ENCODE measurements at places on chromosomes 3 and 15. TPM values are rescaled to one million over a fixed set of nuclear protein-coding genes. Genes with fewer than 3 reads are reported as not detected.

CLRN1 gene
- total RNA-seq, result not detected

RTP3 gene
- not detected for total RNA-seq

GABRR3 gene
- total RNA-seq, result not detected

NPAP1 gene
- total RNA-seq, result not detected

SLC22A13 gene
- 0.72 TPM for total RNA-seq

PLA1A gene
- total RNA-seq, result 0.91 TPM

MEIS2 gene
- total RNA-seq, result 30.9 TPM

TGM4 gene
- 0.18 TPM for total RNA-seq

ITGB5 gene
- total RNA-seq, result 139 TPM

SLITRK3 gene
- total RNA-seq, result not detected

SCN10A gene
- total RNA-seq, result not detected

FMN1 gene
- total RNA-seq, result 5.3 TPM

CCR8 gene
- total RNA-seq, result not detected

SNAP23 gene
- 124 TPM for total RNA-seq

LSAMP gene
- total RNA-seq, result 16.0 TPM

LRRC28 gene
- 30.7 TPM for total RNA-seq

TF gene
- total RNA-seq, result 1.3 TPM

- DNase-seq, result peak; percentile 5
Observed at GRCh38 chr15:43749690-43750345, 3.6 kb downstream of the PDIA3 start.

DNA sequence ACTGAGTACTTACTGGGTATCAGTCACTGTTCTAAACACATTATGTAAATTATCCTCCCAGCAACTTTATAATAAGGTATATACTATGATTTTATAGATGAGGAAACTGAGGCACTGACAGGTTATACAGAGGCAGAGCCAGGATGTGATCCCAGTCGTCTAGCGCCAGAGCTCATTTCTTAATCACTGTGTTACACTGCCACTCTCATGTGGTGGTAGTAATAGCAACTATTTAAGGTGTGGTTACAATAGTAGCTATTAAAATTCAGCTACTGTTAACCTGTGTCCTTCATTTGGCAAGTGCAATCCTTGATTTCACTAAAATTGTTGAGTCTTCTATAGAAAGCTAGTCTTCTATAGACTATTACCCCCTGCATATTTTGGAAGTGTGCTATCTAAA lies 43.1 kb upstream of the TRPC1 start:
- no peak for DNase-seq

GRCh38 chr3:140189976-140190375 lies 255.0 kb downstream of the CLSTN2 start:
- DNase-seq, result no peak

GRCh38 chr3:172209333-172210321 lies 170.2 kb downstream of the FNDC3B start:
- DNase-seq, result no peak

GRCh38 chr3:143352850-143353550 lies 233.4 kb downstream of the CHST2 start:
- no peak for DNase-seq

- no peak for DNase-seq
Observed at GRCh38 chr3:69290430-69290829, 95.5 kb downstream of the FRMD4B start.

GRCh38 chr3:55426486-55426885 lies 60.6 kb downstream of the WNT5A start:
- DNase-seq, result peak; percentile 49

GRCh38 chr3:44128057-44128775 lies 113.5 kb upstream of the TOPAZ1 start:
- DNase-seq, result no peak

DNA sequence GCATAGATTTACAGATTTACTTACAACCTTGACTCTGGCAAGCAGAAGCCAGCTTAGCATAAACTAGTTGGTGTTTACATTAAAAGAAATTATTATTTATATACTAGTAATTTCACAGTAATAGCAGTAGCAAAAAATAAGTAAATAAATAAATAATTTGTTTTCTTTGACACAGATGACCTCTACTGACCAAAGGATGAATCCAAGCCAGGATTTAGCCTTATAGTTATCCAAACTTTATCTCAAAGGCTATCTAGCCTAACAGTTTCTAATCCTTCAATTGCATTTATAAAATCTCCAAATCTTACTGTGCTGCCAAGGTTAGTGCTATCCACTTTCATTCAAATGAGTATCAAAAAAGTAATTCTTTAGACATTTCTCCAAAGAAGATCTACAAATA lies 64.3 kb downstream of the FRMD5 start:
- no peak for DNase-seq

- DNase-seq, result no peak
Observed at GRCh38 chr3:66326340-66326739, 105.5 kb downstream of the SLC25A26 start.

GRCh38 chr3:141619450-141619849 lies 118.6 kb upstream of the RNF7 start:
- no peak for DNase-seq

DNA sequence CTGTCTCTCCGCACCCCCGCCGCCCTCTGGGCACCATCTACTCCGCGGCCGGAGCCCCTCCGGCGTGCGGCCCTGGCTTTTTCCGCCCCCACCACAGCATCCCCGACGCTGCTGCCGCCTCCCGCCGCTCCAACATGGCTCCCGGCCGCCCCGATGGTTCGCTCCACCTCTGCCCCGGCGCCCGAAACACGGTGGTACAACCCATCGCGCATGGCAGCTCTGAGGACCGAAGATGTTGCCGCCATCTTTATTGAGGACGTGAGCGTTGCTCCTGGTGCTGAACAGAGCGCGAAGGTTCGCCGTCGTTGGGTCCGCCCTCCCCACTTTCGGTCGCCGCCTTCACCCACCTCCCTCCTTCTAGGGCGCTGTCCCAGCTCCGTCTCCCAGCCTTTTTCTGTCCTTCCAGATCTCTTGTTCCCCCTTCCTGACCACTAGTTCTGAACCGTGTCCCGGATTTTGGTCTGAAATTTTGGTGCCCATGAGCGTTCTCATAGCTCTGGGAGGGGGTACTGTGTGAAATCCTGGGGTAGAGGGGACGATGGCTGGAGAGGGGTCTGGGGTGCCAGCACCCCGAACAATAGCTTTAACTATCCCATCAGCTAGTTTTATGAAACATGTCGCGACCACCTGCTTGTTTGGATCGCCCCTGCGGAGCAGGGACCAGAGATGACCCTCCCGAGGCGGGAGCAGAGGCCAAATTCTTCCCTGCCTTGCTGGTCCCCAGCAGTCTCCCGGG lies at the start of gene CELSR3:
Gene CELSR3 (minus strand): TSS at position 134 of the 736 bp plus-strand sequence. CDS start 252 bp downstream, outside the sequence.
- peak; percentile 84 for DNase-seq

- DNase-seq, result no peak
Observed at GRCh38 chr3:188513662-188514328, 359.8 kb downstream of the LPP start.

DNA sequence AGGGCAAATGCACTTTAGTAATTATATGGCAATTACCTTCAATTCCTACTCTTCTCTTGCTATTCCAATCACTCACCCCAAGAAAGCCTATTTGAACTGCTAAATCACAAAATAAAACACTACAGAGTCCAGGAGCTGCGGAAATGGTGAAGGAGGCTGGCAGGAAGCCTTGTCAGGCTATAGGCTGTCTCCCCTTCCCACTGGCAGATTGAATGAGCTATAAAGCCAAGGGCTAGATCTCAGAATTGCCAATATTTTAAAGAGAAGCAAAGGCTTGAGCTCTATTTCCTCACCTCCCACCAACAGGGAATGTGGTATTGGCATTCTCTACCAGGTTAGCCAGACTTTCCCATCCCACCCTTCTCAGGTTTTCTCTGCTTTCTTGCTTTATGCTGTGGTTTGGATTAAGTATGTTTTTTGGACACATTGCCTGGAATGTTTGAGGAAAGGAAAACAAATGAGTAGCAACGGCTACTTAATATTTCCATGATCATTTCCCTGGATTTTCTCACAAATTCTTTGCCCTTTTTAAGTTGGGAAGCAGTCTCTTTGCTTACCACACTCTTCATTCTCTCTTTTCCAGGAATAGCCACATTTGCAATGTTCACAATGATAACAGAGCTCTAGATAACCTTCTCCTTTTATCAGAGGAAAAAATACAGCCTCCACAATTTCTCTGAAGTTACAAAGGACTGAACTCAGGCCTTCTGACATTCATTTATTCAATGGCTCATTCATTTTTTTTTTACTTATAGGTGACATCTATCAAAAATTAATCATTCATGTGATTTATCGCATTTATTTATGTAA lies 1125.4 kb downstream of the ROBO1 start:
- DNase-seq, result peak; percentile 50

GRCh38 chr3:126100634-126101301 lies 16.8 kb upstream of the SLC41A3 start:
- peak; percentile 82 for DNase-seq

GRCh38 chr3:172692751-172693338 lies 18.0 kb downstream of the NCEH1 start:
- DNase-seq, result no peak

- no peak for DNase-seq
Observed at GRCh38 chr3:73523661-73524060, 101.1 kb downstream of the PDZRN3 start.

- DNase-seq, result peak; percentile 83
Observed at GRCh38 chr3:141485641-141486495, 959 bp upstream of the RASA2 start.

DNA sequence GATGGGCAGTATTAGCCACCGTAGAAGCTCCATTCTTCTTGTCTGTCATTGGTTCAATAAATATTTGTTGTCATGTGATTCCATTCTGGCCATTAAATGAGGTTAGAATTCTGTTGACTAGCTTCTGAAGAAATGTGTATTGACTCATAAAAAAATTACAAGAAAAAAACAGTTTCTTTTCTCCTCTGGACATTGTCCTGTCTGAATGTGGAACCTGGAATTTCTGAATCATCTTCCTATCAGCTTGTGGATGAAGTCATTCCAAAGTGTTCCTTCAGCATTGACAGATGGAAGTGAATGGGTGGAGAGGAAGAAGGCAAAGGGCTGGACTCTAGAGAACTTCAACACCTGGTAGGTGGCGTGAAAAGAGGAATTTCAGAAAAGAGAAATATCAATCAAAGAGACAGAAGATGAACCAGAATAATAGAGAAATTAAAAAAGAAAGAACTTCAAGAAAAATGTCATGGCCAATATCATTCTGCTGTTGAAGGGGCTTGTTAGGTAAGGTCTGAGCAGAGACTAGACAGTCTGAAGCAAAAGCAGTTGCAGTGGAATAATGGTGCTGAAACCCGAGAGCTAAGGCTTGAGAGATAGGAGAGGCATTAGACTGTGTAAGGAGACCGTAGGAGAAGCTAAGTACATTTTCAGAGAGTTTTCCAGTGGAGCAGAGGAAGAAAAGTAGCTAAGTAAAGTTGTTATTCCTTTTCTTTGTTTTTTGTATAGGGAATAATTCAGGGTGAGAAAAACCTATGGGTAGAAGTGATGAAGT lies 806.6 kb downstream of the SQOR start:
- DNase-seq, result peak; percentile 51

DNA sequence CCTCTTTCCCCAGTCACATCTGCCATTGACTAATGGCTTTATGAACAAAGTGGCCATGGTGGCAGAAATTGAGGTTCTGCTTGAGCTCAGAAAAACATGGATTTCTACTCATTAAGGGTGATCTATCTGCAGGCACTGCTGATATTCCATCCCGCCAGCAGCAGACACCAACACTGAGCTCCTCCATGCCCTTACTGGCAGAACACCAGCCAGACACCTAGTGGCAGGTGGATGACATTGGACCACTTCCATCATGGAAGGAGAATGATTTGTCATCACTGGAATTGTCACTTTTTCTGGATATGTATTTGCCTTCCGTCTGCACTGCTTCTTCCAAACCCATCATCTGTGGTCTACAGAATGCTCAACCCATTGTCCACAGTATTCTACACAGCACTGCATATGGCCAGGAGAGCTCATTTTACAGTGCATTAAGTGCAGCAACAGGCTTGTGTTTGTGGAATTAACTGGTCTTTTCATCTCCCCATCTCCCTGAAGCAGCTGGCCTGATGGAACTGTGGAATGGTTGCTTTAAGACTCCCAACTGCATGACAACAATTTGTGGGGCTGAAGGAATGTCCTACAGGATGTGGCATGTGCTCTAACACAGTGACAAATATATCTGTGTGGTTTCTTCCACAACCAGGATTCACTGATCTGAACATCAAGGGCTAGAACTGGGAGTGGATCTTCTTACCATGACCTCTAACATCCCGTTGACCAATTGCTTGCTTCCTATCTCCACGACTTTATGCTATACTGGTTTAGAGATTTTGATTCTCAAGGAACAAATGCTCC lies 103.4 kb downstream of the WNT7A start:
- DNase-seq, result no peak

DNA sequence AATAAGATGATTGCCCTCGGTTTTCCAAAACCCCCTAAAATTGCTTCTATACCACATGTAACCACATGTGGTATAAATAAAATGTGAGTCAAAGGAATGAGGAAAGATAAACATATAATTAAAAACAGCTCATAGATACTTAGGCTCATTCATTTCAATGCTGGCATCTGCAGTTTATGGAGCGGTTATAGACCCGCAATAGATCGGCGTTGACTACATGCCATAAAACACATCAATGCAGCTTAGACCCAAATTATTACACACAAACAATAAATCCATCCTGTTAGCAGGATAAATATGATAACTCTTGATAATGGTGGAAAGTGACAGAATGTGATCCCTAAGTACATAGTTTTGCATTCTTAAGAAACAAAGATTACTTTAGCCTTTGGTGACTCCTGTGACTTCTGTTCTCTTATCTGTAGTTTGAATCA lies 143.7 kb downstream of the NR2F2 start:
- DNase-seq, result no peak

DNA sequence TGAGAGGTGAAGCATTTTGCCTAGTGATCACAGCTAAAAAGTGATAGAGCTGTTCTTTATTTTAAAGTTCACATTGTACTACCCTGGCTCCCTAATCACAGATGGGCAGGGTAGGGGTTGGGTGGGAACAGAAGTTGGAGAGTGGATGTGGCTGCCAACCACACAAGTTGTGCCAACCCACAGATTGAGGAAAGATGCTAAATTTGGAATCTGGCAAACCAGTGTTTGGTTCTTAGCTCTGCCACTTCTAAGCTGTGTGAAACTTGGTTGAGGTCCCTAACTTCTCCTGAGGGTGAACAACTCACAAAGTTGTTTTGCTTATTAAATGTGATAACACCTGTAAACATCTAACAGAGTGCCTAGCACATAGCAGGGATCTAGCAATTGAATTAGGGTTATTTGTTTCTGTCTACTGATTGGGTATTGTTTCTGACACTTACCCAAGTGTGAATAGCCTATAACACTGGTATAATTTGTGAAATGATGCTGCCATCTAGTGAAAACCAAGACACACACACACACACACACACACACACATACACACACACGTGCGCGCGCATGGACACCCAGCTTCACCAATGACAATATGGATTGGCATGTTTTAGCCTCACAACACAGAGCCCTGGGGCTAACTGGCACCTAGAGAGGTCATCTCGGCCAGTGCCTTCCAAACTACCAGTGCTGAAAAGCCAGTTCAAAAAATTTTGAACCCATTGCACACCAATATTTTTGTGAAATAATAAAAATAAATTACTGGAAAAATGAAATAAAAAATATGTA lies 25.3 kb downstream of the ADGRG7 start:
- DNase-seq, result no peak

- DNase-seq, result no peak
Observed at GRCh38 chr15:85947936-85948335, 131.7 kb upstream of the AGBL1 start.

GRCh38 chr3:197495999-197496745 lies 59.6 kb downstream of the BDH1 start:
- no peak for DNase-seq
